ENCODE measurements at places on chromosomes 6 and 20.

GRCh38 chr20:17536944-17537444, 5.8 kb upstream of the BFSP1 start:
- DNase-seq: peak; percentile 20

DNA sequence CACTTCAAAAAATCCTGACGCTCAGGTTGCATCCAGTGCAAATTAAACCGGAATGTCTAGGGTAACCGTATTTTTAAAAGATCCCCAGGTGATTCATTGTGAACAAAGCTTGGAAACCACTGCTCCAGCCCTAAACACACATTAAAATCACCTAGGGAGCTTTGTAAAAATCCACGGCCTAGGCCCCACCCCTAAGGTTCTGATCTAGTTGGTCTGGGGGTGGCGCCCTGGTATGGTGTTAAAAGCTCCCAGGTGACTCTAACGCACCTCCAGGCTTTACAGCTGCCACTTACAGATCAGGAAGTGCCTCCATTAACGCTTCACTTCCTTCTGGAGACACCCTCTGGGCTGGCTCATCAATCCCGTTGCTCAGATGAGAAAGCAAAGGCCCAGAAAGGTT, 92.2 kb downstream of the GRM4 start:
- DNase-seq: no peak

GRCh38 chr6:148628251-148628650, 118.6 kb upstream of the UST start:
- DNase-seq: no peak

- DNase-seq: no peak
Observed at GRCh38 chr6:155011809-155012291, 16.7 kb downstream of the TIAM2 start.

GRCh38 chr6:16761471-16762267, 409 bp upstream of the ATXN1 start:
- peak; percentile 71 for DNase-seq

- no peak for DNase-seq
Observed at GRCh38 chr20:7673841-7674240, 266.4 kb downstream of the HAO1 start.

GRCh38 chr6:45663251-45664221, 285.8 kb upstream of the SUPT3H start:
- peak; percentile 50 for DNase-seq

- no peak for DNase-seq
Observed at GRCh38 chr6:32096087-32096393, 13.1 kb downstream of the TNXB start.

- no peak for DNase-seq
Observed at GRCh38 chr20:10020937-10021336, 13.8 kb upstream of the ANKEF1 start.

DNA sequence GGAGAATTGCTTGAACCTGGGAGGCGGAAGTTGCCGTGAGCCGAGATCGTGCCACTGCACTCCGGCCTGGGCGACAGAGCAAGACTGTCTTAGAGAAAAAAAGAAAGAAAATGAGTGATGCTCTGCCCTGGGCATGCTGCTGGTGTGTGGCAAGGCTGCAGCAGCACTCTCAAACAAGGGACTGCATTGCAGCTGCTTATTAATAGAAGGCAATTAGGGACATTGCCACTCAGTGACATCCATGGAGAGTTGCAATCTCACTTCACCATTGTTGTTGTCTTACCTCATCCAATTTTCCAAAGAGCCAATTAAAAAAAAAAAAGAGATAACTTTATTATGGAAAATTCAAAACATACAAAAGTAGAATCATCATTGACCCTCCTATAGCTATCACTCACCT, 131.1 kb downstream of the LRRC1 start:
- DNase-seq: no peak

DNA sequence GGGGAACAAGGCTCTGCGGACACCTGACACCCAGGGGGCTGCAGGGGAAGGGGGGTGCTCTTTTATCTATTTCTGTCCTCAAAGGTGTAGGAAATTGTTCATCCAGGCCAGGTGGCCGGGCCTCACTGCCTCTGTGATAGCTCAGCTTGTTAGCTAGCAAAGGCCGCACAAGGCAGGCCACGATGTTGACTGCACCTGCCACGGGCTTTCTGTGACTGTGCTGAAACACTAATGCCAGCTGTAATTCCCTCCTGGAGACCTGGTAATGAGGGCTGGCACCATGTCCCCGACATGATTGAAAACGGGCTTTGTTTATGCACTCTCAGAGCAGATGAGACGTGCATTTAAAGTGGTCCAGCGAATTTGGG, 61.4 kb upstream of the APCDD1L start:
- DNase-seq: no peak

GRCh38 chr20:47382746-47383415, 26.4 kb upstream of the ZMYND8 start:
- no peak for DNase-seq

- DNase-seq: no peak
Observed at GRCh38 chr6:36392621-36393020, 5.2 kb upstream of the ETV7 start.

DNA sequence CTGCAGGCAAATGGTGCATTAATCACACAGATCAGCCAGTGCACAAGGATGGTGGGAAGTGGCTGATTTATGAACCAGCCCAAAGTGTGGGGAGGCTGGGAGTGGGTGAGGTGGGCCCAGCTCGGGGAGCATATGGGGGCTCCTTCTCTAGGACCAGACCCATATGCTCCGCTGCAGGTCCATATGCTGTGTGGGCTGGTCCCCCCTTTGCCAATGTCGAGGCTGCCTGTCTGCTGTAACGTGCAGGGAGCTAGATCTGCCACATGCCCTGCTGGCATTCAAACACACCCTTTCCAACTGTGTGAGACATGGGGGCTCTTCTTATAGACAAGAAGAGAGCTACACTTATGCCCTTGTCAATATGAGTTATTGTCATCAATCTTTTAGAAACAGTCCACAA, 566.3 kb downstream of the DHX35 start:
- no peak for DNase-seq

- no peak for DNase-seq
Observed at GRCh38 chr20:3390759-3391425, 16.6 kb downstream of the DNAAF9 start.

DNA sequence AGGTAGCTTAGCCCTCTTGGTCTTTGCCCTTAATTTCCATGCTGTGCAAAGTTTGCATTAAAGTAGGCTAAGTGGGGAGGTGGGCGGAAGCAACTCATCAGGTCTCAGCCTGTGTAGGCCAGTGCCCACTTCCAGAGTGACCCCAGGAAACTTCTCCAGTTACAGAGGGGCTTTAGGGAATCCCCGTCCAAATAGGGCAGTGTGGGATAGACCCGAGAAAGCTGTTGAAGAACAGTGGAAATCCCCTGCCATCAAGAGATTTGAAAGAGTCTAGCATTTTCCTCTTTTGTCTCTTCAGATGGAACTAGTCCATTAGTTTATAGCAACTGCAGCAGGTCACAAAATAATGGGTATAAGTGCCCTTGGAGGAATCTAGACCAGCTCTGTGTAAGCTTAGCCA, 20.2 kb downstream of the SF3B5 start:
- DNase-seq: no peak

DNA sequence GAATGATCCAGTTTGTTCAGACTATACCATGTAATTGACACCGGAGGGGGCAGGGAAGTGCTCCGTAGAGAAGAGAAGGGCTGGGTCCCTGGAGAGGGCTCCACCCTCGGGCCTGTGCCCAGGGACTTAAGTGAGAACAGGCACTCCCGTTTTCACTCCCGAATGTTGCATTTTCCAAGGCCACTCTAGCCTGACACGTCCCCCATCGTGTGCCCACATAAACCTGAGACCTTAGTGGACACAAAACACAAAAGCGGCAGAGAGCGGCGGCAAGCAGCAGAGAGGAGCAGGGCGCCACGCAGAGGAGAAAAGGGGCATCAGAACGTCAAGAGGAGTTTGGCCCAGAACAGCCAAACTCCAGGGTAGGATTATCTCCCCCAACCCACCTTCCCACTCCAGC, 1405.1 kb downstream of the GRIK2 start:
- no peak for DNase-seq

DNA sequence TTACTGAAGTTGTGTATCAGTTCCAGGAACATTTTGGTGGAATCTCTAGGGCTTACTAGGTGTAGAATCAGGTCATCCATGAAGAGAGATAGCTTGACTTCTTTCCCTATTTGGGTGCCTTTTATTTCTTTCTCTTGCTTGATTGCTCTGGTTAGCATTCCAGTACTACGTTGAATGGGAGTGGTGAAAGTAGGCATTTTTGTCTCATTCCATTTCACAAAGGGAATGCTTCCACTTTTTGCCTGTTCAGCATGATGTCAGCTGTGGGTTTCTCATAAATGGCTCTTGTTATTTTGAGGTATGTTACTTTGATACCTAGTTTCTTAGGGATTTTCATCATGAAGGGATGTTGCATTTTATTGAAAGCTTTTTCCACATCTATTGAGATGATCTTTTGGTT, 195.3 kb downstream of the MOXD1 start:
- DNase-seq: no peak

GRCh38 chr20:856361-856775, 22.9 kb downstream of the FAM110A start:
- DNase-seq: no peak

- DNase-seq: no peak
Observed at GRCh38 chr6:157164972-157165371, 158.3 kb downstream of the TMEM242 start.

GRCh38 chr6:105880030-105880492, 206.1 kb upstream of the PRDM1 start:
- peak; percentile 43 for DNase-seq

- DNase-seq: peak; percentile 41
Observed at GRCh38 chr6:11363881-11364576, 131.6 kb upstream of the NEDD9 start.

GRCh38 chr6:16413399-16413798, 175.0 kb downstream of the GMPR start:
- no peak for DNase-seq

DNA sequence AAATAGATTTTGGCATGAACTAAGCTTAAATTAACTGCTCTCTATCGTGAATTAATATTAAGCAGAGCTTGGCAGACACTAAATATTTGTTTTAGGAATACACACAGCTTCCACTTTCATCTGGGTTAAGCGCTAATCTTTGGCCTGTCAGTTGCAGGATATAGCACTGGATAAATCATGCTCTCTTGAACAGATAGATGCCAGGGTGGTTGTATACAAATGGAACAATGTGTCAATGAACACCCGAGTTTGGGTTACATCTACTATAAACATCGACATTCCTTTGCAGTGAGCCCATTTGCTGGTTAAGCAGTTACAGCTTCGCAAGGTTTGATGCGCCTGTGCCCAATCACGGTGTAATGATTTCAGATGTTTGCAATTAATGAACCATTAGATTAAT, 338.2 kb upstream of the ZFP64 start:
- no peak for DNase-seq

GRCh38 chr20:62768551-62769287, 27.6 kb upstream of the MRGBP start:
- DNase-seq: no peak

DNA sequence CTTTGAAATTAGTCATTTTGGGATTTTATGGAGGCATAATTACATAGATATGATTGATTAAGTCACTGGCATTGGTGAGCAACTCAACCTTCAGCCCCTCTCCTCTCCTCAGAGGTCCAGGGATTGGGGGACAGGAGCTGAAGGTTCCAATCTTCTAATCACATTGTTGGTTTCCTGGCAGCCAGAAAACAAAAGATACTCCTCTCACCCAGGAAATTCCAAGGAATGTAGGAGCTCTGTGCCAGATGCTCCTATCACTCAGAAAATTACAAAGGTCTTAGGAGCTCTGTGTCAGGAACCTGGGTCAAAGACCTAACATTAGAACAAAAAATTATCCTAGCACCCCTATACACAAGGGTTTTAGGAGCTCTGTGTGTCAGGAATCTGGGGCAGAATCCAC, 679.7 kb upstream of the ID4 start:
- DNase-seq: no peak

DNA sequence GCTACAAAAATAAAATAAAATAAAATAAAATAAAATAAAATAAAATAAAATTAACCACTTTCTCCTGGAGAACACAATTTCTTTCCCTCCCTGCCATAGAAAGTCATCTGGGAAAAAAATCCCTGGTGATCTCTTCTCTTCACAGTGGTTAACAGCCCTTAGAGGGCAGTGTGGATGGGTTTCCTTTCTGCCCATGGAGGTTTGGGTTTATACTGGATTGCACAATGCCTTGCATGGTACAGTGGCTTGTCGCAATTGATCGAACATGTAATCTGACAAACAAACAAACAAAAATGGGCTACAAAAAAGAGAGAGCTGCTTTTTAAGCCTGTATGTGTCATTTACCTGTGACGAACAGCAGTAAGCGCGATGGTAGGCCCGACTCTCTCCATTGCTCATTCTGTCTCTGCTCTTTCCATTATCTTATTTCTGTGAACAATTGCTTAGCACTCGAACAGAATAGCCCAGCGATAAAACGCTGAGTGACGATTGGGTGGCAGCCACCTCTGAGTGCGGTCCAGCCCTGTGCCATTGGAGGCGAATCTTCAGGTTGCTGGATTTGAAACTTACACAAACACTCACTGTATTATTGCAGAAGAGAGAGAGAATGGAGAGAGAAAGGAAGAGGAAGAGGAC, 166.1 kb downstream of the CD83 start:
- no peak for DNase-seq

DNA sequence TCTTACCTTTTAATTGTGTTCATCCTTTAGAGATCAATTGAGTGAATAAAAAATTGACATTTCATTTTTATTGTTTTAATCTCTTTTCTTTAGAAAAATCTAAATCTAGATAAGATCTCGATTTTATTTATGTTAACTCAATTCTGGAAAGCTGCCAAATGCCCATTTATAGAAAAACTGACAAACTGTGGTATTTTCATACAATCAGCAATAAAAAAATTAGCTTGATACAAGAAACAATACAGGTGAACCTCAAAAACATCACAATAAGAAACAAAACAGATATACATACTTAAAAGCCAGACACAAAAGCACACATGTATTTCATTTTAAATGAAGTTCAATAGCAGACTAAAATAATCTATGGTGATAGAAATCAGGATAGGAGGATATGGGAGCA, 30.0 kb upstream of the ARHGAP18 start:
- DNase-seq: no peak

DNA sequence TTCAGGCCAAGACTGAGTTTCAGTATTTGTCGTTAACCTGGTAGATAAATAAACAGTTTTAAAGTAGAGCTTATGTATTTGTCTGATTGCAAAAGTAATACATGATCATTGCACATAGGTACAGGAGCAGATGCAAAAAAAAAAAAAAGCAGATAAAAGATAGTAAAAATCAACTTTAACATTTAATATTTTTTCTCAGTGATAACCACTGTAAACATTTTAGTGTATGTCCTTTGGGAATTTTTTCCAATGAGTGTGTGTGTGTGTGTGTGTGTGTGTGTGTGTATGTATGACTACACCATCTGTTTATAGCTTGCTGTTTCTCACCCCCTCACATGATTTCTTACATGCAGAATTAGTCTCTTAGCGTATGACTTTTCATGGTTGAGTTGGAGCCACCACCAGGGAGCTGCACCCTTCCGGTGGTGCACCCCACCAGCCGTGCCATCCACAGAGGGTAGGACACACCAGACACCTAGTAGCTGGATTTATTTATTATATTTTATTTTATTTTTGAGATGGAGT, 26.3 kb downstream of the WRNIP1 start:
- DNase-seq: no peak
